ENCODE measurements at places on chromosomes 1 and 21.
A peak's percentile ranks its signal among the peaks of the same experiment; 100 is the strongest.

DNA sequence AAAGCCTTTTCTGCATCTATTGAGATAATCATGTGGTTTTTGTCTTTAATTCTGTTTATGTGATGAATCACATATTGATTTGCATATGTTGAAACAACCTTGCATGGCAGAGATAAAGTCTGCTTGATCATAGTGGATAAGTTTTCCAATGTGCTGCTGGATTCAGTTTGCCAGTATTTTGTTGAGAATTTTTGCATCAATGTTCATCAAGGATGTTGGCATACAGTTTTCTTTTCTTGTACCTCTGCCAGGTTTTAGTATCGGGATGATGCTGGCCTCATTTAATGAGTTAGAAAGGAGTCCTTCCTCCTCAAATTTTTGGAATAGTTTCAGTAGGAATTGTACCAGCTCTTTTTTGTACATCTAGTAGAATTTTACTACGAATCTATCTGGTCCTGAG lies 55.0 kb downstream of the COL24A1 start:
- no peak for DNase-seq

- no peak for DNase-seq
Observed at GRCh38 chr1:55053265-55053954, 14.1 kb downstream of the PCSK9 start.

- no peak for DNase-seq
Observed at GRCh38 chr21:36710729-36711048, 11.8 kb downstream of the SIM2 start.

DNA sequence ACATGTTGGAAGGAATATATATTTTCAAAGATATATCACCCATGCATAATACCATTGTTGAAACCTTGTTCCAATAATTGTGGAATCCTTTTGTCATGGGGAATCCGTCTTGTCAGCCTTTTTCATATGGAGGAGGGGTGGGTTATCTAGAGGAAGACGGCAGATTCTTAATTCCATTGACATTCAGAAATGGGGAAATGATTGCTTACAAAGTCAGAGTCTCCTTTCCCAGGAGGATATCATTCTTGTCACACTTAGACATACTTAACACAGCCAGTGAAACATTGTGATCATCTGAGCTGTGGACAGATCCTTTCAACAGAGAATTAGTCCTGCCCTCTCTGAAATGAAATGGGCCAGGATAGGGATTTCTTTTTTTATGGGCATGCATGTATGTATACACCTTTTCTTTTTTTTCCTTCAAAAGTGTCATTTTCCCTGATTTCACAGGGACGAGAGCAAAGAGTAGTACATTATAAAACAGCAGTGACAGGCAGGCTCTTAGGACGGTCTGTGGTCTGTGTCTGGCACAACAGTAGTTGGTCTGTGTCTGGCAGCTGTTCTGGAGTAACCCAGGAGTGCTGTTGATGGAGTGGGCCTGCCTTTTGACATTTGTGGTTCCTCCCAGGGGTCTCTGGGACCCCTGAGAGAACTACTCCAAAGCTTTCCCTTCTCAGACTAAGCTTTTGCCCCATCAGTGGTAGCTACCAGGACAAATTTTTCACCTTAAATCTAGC lies 50.1 kb downstream of the VPS13D start:
- no peak for DNase-seq

DNA sequence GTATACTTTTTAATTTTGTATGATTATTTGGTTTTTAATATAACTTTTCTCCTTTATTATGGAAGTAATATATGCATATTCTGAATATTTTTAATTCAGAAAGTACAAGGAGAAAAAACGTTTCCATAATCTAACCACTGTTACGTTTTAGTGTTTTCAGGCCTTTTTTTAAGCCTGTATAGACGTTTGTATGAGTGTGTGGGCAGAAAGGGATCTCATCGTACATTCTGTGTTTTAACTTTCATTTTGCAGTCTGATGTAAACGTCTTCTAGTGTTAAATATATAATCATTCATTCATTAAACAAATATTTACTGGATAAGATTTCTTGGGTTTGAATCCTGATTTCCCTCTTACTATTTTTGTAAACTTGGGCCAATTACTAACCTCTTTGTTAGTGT lies 38.0 kb upstream of the PLEKHO1 start:
- no peak for DNase-seq

GRCh38 chr1:35126546-35126945 lies 47.4 kb downstream of the ZMYM1 start:
- DNase-seq, result no peak

- peak; percentile 64 for DNase-seq
Observed at GRCh38 chr1:212012034-212012740, 23.2 kb downstream of the INTS7 start.

- no peak for DNase-seq
Observed at GRCh38 chr1:117815926-117816325, 113.5 kb downstream of the GDAP2 start.

GRCh38 chr1:23619299-23620188 lies 60.2 kb upstream of the ID3 start:
- DNase-seq, result no peak

DNA sequence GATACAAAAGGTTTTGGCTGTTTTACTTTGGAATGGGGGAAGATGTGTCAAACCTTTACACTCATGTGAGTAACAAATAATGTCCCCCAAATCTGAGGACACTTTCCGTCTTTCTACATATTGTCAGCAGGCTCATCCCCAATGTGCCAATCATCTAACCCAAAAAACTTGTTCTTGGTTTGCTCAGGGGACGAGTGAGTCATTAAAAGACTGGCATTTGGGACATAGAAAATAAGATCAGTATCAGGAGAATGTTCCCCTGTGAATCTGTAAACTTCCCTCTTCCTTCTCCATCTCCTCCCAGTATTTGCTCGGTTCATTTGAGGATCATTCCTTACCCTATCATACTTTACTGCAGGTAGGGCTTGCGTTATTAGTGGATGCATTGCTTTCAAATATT lies 194.1 kb upstream of the RUNX1 start:
- DNase-seq, result no peak

GRCh38 chr1:160863061-160863773 lies 530 bp upstream of the CD244 start:
- DNase-seq, result no peak

- DNase-seq, result peak; percentile 75
Observed at GRCh38 chr1:230105754-230106625, 39.0 kb downstream of the GALNT2 start.

DNA sequence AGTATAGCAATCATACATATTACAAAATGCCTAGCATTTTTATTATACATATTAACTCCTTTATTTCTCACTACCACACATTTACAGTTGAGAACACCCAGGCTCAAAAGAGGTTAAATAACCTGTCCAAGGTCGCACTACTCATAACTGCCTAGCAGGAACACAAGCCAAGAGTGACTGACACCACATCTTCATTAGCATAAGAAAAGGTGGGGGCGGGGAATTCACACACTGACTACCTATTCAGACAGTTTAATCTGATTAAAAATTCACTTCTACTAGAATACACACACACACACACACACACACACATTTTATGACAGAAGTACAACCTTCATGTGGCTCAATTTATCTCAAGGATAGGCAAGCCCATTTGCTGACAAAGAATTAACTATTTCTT lies 77.8 kb upstream of the CACHD1 start:
- DNase-seq, result no peak

DNA sequence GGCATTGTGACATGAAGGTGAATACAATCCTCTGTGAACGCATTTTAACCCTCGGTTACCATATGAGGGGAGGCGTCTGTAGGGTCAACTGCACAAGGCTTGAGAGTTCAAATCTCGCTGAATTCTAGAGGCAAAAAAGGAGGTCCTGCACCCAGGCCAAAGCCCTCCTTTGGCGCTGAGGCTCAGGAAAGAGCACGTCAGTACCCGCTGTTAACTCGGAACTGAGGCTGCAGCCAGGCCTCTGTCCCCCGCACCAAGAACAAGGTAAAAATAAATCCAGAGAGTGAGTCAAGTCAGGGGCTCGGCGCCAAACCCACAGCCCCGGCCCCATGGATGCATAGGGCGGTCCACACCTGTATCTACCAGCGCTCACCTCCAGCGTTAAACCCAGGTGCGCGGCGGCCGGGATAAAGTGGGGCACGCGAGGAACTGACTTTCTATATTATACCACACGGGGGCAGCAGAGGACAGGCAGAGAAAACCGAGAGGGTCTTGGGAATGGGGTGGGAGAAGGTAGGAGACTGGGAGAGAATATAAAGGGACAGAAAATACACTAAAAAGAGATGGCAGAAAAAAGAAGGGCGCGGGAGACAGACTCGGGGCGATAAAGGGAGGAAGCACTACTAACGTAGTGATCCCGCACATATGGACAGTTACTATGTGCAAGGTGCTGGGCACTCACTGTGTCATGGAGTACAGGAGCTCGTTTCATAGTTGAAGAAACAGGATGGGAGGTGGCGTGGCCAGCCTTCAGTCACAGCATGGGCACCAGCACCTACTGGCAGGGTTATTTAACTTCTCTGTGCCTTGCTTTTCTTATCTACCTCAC lies 54.9 kb downstream of the DMRTA2 start:
- peak; percentile 9 for DNase-seq

GRCh38 chr21:35561116-35561515 lies 499.2 kb downstream of the SETD4 start:
- DNase-seq, result peak; percentile 36

DNA sequence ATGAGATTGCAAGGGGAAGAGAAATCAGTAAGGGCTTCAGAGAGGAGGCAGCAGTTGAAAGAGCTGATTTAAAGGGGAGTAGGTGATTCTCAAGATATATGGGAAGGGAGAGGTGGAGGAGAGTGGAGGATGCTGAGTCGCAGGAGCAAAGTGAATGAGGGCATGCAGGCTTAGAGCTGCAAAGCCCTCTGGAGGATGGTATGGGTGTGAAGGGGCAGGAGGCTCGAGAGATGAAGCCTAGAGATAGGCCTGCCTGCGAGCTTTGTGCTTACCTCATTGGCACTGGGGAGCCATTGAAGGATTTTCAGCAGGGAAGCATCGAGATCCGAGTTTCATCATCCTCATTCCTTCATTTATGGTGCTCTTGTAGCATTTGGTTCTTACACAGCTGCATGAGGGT lies 15.8 kb upstream of the SH2D2A start:
- no peak for DNase-seq

DNA sequence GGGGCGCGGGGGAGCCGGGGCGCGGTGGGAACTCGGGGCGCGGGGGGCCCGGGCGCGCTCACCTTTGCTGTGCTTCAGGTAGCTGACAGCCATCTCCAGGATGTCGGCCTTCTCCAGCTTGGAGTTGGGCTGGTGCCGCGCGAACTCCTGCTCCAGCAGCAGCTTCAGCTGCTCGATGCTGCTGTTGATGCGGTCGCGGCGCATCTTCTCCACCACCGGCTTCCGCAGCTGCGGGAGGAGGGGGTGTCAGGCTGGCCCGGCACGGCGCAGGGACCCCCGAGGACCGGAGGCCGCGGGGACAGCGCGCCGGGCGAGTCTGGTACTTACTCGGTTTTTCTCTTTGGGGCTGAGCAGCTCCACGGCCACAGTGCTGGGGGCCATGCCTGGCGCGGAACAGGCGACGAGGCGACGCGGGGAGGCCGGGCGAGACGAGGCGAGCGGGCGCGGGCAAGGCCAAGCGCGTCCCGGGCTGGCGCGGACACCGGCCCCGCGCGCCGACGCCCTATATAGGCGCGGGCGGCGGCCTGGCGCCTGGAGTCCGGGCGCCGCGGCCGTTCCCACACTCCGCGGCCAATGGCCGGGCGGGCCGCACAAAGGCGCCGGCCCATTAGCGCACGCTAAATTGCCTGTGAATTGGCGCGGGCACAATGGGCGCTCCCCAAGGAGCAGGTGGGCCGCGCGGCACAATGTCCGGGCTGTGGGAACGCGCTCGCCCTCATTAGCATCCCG lies at the start of gene HES5:
Gene HES5 (minus strand): TSS at position 480 of the 729 bp plus-strand sequence. CDS start 99 bp downstream, at position 381.
- DNase-seq, result no peak

DNA sequence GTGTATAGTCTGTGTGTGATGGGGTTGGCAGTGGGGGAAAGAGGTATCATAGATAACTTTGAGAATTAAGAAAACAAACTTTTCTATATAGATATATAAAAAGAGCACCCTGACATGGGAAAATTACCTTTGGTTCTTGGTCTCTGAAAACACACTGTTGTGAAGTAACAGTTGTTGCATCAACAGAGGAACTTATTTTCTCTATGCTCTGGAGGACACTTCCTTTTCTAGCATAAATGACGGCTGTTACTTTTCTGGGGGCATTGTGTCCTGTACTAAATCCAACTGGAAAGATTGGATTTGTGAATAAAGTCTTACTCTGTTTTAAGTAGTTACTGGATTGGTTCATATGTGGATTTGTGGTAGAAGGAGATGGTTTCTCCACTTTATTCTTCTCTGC lies 12.6 kb downstream of the LRIF1 start:
- DNase-seq, result no peak

DNA sequence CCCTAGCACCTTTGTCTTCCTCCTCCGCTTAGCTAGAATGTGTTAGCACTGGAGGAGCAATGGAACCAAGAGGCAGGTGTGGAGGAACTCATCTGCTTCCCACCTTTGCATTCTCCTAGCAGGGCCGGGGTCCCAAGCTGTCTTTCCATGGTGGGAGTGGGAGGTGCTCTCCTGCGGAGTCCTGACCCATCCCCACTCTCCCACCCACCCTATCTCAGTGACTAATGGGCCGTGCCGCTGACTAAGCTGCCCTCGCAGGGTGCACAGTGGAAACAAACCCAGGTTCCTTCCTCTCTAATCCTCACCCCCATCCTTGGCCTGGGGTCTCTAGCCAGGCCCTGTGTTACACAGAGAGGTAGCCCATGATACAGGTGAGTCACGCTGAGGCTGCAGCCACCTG lies 177.5 kb downstream of the HIVEP3 start:
- DNase-seq, result no peak

GRCh38 chr1:36175137-36176095 lies 19.5 kb downstream of the MAP7D1 start:
- peak; percentile 67 for DNase-seq

DNA sequence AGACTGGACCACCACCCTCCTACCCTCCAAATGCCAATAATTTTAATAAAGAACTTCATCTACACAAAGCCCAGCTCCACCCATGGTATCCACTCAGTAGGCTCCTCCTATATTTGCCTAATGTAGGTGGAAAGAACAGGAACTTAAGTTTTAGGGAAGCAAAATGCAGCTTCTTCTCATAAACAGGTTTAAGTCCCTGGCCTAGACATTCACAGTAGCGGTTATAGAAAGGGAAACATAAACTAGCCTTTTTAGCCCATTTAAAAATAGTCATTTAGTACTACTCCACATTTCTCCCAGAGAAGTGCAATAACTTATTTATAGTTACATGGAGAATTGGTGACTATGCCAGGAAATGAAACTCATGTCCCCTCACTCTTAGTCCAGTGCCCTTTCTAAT lies 56.6 kb upstream of the CPLANE2 start:
- no peak for DNase-seq

Measured in astrocyte of the spinal cord (primary cell).